ENCODE measurements at places on chromosomes 3 and 15.
A peak's percentile ranks its signal among the peaks of the same experiment; 100 is the strongest.

DNA sequence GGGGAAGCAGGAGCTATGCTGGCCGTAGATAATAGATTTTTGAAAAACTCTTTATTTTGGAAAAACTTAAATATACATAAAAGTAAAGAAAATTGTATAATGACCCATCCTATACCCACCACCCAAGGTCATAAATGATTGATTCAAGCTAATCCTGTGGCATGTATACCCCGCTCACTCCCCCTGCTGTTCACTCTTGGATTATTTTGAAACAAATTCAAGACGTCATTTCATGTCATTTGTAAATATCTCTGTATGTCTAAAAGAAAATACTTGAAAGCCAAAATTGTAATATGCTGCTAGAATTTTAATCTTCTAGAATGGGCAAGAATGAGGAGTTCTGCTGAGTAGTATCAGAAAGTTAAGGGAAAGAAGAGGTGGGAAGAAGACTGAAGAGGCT is 241.7 kb downstream of the FEZF2 start:
- DNase-seq: no peak

DNA sequence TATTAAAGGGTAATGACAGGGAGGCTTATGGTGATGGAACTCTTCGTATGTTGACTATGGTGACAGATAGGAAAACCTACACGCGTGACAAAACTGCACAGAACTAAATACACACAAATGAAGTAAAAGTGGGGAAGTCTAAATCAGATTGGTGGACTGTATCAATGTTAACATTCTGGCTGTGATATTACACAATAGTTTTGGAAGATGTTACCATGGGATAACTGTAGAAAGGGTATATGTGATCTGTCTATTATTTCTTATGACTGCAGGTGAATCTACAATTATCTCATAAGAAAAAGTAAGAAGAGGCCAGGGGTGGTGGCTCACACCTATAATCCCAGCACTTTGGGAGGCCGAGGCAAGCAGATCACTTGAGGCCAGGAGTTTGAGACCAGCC is 9.1 kb downstream of the HIGD2B start:
- DNase-seq: no peak

DNA sequence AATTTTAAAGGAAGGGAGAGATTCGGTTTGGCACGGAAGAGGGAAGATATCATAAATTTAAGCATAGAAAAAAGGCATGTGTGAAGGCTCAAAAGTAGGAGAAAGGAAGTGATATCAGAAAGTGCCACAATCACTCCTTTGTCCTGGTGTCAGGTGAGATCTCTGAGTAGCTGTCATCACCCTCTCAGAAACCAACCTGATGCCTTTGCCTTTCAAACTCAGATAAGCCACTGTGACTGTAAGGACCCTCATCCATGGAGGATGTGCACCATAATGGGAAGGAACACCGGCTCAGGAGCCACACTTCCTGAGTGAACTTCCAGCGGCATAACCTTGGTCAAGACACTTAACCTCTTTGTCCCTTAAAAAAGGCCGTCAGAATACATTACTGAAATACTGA is 318.7 kb upstream of the SEMA6D start:
- no peak for DNase-seq

- peak; percentile 15 for DNase-seq
Observed at GRCh38 chr3:2156244-2156847, 57.7 kb downstream of the CNTN4 start.

GRCh38 chr3:156769721-156770654 is 56.2 kb upstream of the LEKR1 start:
- no peak for DNase-seq

- no peak for DNase-seq
Observed at GRCh38 chr3:17433876-17434275, 308.6 kb downstream of the TBC1D5 start.

DNA sequence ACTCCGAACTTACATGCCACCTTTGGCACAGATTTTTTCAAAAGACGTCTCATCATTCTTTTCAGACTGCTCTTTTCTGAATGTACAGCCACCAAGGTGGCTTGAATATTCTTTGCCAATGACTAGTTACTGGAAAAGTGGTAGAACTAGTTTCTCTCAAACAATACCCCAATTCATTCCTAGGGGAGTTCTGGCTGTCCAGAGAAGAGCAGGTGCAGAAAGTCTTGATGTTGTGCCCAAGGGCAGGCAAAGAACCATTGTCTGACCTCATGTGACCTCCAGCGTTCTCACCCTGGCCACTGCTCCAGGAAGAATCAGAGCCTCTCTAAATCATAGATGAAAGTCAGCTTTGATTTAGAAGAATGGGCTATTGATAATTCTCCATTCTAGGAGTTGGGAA is 5.5 kb downstream of the LMOD3 start:
- DNase-seq: no peak

DNA sequence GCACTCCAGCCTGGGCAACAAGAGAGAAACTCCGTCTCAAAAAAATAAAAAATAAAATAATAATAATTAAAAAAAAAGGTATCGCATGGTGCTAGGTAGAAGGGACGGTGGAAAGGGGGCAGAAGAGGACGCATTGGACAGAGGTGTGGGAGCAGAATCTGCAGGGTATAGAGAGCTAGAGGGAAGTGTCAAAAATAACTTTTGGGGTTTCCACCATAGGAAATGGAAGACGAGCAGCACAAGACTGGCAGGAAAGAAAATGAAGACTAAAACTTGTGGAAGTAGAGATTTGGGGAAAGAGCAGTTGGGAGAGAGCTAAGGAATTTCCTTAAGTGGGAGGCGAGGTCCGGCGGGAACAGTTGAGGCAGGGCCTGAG is 585 bp upstream of the MKRN2 start:
- no peak for DNase-seq

DNA sequence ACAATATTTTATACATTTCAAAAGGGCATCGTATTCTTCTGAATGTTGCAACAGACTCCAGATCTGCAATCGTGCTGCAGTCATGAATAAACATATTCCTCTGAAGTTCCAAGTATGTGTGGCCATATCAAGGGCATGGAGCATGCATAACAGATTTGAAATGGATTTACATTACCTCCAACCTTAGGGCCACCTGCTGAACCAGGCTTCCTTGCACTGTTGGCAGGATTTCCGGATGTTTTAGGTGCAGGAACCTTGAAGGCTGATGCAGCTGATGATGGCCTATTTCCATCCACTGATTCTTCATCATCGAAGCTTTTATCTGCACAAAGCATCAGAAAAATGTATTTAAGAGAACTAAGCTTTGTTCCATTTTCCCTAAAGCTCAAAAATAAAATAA is 73.5 kb downstream of the CLASP2 start:
- DNase-seq: no peak

DNA sequence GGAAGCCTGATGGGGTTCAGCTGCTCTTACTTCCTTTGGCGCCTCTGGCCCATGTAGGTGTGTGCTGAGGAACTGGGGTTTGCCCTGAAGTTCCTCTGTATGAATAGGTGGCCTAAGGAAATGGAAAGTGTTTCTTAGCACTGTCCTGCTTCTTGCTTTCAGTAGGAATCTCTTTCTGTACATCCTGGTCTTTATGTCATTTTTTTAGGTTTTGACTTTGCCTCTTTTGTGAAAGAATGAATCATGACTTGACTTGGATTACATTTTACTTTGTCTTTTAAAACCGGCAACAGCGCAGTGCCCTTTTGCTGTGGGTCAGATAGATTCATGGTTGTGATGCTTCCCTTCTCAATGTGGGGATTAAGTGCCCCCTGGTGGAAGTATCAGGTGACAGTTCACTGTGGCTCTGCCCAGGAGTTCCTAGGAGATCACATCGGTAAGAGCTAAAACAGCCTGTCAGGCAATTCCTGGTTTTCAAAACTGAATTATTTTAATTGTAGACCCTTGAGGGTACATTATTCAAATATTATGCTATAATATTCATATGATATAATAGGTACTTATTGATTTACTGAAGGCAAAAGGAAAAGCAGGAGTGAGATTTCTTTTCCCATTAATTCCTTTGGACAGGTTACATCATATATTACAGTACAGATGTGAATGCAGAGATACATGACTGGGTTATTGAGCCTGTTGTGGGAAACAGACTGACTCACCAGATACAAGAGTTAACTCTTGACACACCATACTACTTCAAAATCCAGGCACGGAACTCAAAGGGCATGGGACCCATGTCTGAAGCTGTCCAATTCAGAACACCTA is 95.4 kb downstream of the HCN4 start:
- peak; percentile 43 for DNase-seq

- no peak for DNase-seq
Observed at GRCh38 chr15:32766101-32766500, 48.3 kb downstream of the GREM1 start.

DNA sequence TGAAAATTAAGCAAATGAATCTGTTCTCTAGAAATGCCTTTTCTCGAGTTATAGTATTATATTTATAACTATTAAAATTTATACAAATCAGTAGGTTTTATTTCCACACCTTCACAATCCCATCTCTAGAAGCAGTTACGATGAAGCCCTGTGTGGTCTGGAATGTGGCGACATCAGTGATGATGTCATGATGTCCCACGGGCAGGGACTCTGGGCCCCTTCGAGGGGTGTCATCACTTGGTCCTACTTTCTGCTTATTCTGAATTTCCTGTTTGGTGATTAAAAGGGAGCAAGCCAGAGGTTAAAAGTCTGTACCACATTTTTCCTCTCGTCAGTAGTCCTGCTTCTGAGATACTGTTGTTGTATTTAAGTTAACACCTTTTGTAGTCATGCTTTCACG is 67.4 kb downstream of the PIK3R4 start:
- DNase-seq: no peak
